ENCODE measurements at places on chromosomes 4 and X.
A peak's percentile ranks its signal among the peaks of the same experiment; 100 is the strongest.

DNA sequence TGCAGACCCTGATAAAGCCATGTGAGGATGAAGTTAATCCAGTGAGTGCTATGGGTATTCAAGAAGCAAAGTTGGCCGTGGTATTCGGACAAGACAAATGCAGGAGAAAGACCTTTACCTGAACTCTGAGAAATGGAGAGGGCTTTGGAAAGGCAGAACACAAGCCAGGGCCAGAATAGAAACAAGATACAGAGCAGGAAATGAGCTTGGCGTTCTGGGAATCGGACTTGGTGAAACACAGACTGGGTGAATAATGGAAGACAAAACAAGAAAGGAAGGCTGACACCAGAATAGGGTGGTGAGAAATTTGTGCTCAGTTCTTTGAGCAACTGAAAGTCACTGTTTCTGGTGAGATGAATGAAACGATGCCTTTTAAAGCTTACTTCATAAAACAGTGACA lies 83.3 kb downstream of the VEGFC start:
- DNase-seq: no peak

GRCh38 chrX:39022106-39022505 lies 220.8 kb downstream of the MID1IP1 start:
- DNase-seq: no peak

- DNase-seq: no peak
These were observed 96.4 kb upstream of the EGFL6 start for GRCh38 chrX:13472975-13473374.

GRCh38 chr4:1410491-1411325 lies 4.5 kb upstream of the NKX1-1 start:
- peak; percentile 28 for DNase-seq

GRCh38 chr4:71186566-71187403 lies 152.0 kb upstream of the SLC4A4 start:
- DNase-seq: no peak

DNA sequence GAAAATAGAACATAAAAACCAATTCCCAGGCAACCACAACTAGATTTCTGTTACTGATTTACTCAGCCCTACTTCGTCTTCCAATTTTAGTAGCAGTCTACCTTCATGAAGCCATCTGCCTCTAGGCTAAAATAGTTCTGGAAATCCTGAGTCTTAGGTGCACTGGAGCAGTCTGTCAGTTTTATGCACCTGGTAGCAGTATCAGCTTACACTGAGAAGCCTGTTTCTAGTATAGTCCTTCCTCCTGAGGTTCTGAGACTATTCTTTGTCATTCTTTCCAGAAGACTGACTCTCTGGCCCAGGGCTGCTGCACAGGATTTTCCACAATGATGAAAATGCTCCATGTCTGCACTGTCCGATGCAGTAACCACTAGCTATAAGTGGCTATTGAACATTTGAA lies 16.9 kb upstream of the HPRT1 start:
- DNase-seq: no peak

DNA sequence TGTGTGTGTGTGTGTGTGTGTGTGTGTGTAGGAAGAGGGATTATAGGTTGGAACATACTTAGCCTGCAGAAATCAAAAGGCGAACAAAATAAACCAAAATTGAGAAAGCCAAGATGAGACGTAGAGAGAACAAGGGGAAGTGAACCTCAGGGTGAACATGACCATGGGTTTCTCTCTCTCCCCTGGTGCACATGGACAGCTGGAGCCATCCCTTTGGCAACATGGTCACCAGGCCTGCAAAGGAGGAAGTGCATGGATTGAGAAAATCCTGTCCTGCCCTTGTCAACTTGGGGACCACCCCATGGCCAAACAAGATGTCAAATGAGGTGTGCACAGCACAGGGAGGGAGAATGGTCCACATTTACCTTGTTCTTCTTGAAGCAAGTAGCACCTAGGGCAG lies 23.1 kb downstream of the LGI2 start:
- no peak for DNase-seq

GRCh38 chrX:9646471-9647224 lies 119.0 kb downstream of the GPR143 start:
- DNase-seq: no peak

- DNase-seq: no peak
These were observed 118.4 kb downstream of the APBB2 start for GRCh38 chr4:41095973-41096372.

All from activated CD4-positive, alpha-beta T cell treated with anti-CD3 and anti-CD28 coated beads, Interleukin-2, amount 50 U/mL, for 16 hours (primary cell).